H7 (cell line): ENCODE measurements at places on chromosomes 5 and 9.

- DNase-seq = peak; percentile 68
These were observed 71.7 kb upstream of the WWC1 start for GRCh38 chr5:168219515-168220410.

GRCh38 chr9:77632652-77633051 lies 15.5 kb downstream of the GNA14 start:
- DNase-seq = no peak

- no peak for DNase-seq
These were observed 22.1 kb downstream of the GOLM1 start for GRCh38 chr9:86077276-86077675.

DNA sequence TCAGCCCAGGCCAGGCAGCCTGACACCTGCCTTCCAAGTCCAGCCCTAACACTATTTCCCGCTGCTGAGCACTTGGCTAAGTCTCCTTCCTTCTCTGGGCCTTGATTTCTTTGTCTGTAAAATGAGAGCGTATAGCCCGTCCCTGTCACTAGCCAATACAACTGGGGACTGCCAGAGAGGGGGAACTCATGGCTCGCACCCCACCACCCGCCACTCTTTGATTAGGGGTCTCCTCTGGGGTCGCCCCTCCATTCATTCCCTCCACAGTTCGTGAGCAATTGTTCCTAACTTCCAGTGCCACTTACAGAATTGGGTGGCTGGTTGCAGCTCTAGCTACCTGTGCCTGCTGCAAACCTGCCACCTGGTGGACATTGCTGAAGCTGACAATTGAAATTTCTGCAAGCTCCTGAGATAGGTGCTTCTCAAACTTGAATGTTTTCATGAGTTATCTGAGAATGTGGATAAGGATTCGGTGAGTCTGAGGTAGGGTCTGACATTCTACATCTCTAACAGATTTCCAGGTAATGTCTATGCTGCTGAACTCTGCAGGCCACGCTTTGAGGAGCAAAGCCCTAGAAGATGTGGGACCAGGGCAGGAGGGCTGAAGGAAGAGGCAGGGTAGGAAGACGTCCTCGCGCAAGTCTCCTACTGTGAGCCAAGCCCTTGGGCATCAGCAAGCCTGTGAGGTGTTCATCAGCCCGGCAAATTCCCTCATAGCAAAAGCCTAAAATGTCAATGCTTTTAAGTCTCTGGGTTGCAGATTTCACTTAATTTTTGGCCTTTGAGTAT lies 13.3 kb upstream of the RECK start:
- DNase-seq = peak; percentile 67

DNA sequence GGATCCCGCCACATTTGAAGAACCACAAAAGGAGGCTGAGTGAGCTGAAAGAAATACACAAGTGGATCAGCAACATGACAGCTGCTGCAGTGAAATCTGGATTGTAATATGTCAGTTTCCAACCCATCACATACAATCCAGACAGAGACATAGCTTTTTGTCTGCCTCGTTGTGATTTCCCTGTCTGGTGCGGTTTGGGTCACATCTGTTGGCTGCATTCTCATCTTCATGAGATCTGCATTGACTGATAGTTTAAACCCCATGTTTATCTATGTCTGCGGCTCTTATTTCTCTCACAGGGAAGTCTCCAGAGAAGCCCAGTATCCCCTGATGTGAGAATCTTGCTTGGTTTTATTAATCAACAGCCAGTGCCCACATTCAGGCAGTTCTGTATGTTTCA lies 403.1 kb upstream of the ZNF608 start:
- DNase-seq = no peak

DNA sequence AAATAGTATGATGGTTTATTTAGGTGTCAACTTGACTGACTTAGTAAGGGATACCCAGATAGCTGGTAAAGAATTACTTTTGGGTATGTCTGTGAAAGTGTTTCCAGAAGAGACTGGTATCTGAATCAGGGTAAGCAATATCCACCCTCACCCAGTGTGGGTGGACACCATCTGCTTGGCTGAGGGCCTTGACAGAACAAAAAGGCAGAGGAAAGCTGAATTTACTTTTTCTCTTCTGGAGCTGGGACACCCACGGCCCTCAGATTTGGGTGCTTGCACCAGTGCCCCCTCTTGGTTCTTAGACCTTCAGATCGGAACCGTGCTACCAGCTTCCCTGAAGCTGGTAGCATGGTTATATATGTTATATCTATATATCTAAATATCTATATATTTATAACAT lies 489.5 kb upstream of the MPDZ start:
- DNase-seq = no peak

GRCh38 chr9:706606-707459 lies 134.7 kb upstream of the DMRT1 start:
- DNase-seq = peak; percentile 77

GRCh38 chr5:170451747-170452365 lies 52.0 kb upstream of the KCNIP1 start:
- no peak for DNase-seq
